ENCODE measurements at places on chromosomes 7 and 10. TPM values are rescaled to one million over a fixed set of nuclear protein-coding genes. Genes with fewer than 3 reads are reported as not detected.

The EN2 gene
- total RNA-seq: not detected

The ZNF786 gene
- total RNA-seq: 6.3 TPM

The MMD2 gene
- not detected for total RNA-seq

DNA sequence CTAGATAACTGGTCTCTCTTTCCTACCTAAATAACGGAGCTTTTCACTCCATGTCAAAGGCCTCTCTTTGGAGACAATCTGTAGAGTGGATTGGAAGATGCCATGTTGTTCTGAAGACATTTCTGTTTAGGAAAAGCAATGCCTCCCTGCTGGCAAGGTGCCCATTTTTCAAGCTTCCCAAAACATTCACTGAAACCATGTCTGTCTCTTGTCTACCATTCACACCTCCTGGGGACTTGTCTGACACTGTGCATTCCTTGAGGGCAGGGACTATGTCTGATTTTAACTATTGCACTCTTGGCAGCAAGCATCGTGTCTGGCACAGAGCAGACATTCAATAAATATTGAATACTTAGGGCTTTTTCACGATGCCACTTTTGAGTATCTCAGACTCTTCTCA lies 528.9 kb upstream of the NRP1 start:
- H3K27ac ChIP-seq: no peak overlapping the region
- DNase-seq: no peak
- H3K4me1 ChIP-seq: no peaks in the 10 kb centered on the region
- no peak overlapping the region for H3K4me3 ChIP-seq
- H3K27me3 ChIP-seq: no peaks in the 10 kb centered on the region

- no peaks in the 10 kb centered on the region for H3K27me3 ChIP-seq
- no peaks in the 10 kb centered on the region for H3K36me3 ChIP-seq
- DNase-seq: no peak
- H3K27ac ChIP-seq: no peak overlapping the region
- H3K4me3 ChIP-seq: no peak overlapping the region
- H3K4me1 ChIP-seq: no peaks in the 10 kb centered on the region
Observed at GRCh38 chr10:49652421-49653272, 26.8 kb upstream of the C10orf53 start.

GRCh38 chr10:68559251-68559650 lies 886 bp upstream of the TET1 start:
- peaks cover 24% of the 10 kb centered on the region for H3K4me1 ChIP-seq
- H3K4me3 ChIP-seq: no peak overlapping the region
- H3K27ac ChIP-seq: no peak overlapping the region
- DNase-seq: no peak
- H3K36me3 ChIP-seq: no peaks in the 10 kb centered on the region

- no peak for DNase-seq
- H3K4me3 ChIP-seq: no peak overlapping the region
- no peak overlapping the region for H3K27ac ChIP-seq
- no peaks in the 10 kb centered on the region for H3K27me3 ChIP-seq
- no peaks in the 10 kb centered on the region for H3K36me3 ChIP-seq
Observed at GRCh38 chr10:42938351-42938750, 138.5 kb upstream of the RET start.

GRCh38 chr10:72418679-72419078 lies 64.0 kb upstream of the DNAJB12 start:
- no peak overlapping the region for H3K4me3 ChIP-seq
- H3K27ac ChIP-seq: no peak overlapping the region

DNA sequence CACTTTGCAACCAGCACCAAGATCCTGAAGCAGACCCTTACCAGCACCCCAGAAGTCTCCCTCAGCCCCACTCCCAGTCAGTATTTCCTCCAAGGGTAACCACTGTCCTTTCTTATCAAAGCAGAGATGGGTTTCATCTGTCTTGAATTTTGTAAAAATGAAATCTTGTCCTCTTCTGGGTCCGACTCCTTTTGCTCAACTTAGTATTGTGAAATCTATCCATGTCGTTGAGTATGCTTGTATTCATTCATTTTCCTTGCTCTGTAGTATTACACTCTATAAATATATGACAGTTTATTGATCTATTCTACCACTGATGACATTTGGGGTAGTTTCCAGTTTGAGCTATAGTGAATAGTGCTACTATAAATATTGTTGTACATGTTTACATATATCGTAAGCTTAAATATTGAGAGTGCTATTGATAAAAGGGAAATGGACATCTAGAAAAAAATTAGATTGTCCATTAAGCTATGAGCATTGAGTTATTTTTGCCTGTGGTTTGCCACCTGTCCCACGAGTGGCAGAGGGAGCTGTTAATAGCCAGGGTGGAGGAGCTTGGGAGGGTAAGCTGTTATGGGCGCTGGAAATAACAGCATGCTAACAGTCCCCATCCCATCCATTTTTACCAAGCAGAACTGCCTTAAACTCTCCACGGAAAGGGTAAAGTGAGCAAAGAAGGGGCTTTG lies 36.5 kb downstream of the AIFM2 start:
- H3K36me3 ChIP-seq: peaks cover 24% of the 10 kb centered on the region
- H3K4me1 ChIP-seq: peaks cover 30% of the 10 kb centered on the region
- no peak for DNase-seq
- no peaks in the 10 kb centered on the region for H3K27me3 ChIP-seq
- H3K4me3 ChIP-seq: no peak overlapping the region

DNA sequence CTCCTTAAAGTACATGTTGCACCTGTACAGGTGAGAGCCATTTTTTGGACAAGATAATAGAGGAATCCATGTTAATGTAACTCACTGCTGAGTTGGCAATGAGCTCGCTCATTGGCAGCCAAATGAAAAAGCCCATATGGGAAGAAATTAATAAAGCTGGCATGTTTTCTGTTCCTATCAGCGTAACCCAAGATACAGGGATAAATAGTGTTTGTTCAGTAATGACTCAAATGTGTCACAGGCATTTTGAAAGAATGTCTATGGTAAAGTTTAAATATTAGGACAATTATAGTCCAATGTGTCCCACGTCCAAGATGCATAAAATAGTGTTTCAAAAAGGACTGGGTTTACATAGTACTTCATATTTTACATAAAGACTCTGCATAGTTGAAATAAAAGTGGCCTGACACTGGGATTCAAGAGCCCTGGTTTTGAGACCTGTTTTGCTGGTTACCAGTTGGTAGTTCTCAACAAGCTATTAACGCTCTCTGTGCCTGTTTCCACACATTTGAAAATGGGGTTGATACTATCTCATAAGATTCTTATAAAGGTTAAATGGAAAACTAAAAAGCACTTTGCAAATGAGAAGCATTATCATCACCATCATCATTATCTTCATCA lies 49.1 kb downstream of the MTURN start:
- H3K27ac ChIP-seq: no peak overlapping the region
- no peak for DNase-seq

GRCh38 chr7:66092654-66093053 lies 17.0 kb downstream of the ASL start:
- no peaks in the 10 kb centered on the region for H3K4me1 ChIP-seq
- no peaks in the 10 kb centered on the region for H3K27me3 ChIP-seq
- no peak for DNase-seq

GRCh38 chr7:155591055-155591775 lies 44.9 kb upstream of the CNPY1 start:
- H3K27me3 ChIP-seq: no peaks in the 10 kb centered on the region
- no peaks in the 10 kb centered on the region for H3K36me3 ChIP-seq
- no peaks in the 10 kb centered on the region for H3K4me1 ChIP-seq
- H3K4me3 ChIP-seq: no peak overlapping the region
- no peak for DNase-seq

DNA sequence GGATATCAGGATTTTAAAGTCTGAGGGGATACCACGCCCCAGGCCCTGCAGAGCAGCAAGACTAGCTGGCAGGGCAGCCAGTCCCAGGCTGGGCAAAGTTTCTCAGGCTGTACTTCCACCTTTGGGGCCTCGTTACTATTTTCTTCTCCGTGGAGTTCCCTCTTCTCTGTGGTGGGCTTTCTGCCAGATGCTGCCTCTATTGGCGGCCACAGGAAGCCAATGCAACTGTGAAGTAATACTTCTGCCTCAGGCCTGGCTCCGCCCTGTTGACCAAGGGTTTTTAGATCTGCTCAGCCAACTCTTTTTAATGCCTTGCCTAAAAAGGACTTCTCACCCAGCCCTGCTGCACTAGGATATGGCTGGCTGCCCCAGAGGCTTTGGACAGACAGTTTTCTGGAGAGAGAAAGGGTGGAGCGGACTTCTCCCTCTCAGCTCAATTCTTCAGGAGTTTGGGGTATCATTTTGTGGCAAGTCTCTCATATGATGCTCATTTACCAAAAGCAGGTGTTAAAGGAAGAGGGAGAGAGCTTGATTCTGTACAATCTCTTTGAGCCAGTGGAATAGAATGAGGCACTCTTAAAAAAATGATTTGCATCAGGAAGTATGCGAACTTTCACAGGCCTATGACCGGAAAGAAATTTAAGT lies 67.4 kb downstream of the HHEX start:
- H3K27ac ChIP-seq: no peak overlapping the region
- no peaks in the 10 kb centered on the region for H3K27me3 ChIP-seq
- DNase-seq: no peak
- no peaks in the 10 kb centered on the region for H3K36me3 ChIP-seq
- H3K4me1 ChIP-seq: no peaks in the 10 kb centered on the region

- no peaks in the 10 kb centered on the region for H3K27me3 ChIP-seq
- DNase-seq: no peak
- H3K4me3 ChIP-seq: no peak overlapping the region
- H3K36me3 ChIP-seq: no peaks in the 10 kb centered on the region
- no peak overlapping the region for H3K27ac ChIP-seq
Observed at GRCh38 chr10:116756277-116756676, 13.9 kb upstream of the HSPA12A start.

DNA sequence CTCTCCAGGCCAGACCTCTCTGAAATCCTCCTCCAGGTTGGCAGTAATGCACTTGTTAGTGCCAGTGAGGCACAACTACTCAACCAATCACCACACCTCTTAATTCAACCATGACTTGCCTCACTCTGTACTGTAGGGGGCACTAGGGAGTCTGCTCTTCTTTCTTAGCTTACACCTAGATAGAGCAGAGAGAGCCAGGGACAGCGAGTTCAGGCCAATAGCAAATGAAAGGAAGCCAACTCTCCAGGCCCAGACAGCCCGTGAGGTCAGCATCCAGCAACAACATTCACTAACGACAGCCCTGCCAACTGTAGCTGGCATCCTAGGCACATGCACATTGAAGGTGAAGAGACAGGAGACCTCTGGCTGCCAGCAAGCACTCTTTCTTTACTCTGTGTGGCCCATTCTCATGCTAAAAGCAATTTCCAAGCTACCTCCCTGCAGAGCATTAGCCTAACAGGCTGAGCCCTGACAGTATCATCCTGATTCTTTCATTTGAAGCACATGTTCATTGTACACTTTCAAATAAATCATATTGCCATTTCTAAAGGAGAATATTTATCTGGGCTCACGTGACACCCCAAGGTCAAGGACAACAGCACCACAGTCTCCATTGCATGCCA lies 136.3 kb downstream of the DPY19L1 start:
- H3K27me3 ChIP-seq: no peaks in the 10 kb centered on the region
- H3K4me3 ChIP-seq: no peak overlapping the region
- no peaks in the 10 kb centered on the region for H3K4me1 ChIP-seq

DNA sequence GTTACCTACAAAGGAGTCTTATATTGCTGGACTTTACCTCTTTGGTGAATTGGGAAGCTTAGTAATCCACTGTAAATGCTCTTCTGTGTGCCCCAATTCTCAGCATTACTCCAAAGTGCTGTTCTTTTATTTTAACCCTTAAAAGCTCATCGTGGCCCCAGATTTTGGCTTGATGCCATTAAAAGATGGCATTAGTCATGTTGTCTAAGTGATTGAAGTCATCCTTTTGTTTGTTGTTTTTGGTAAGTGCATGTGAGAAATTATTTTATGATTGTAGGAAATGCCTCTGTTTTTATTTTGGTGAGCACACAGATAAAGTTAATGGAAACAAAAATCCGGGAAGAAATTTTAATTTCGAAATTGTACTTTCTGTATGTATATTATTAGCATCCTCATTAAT lies 82.5 kb upstream of the GATA3 start:
- no peak overlapping the region for H3K4me3 ChIP-seq
- no peaks in the 10 kb centered on the region for H3K27me3 ChIP-seq
- H3K4me1 ChIP-seq: no peaks in the 10 kb centered on the region
- peaks cover 11% of the 10 kb centered on the region for H3K36me3 ChIP-seq
- no peak overlapping the region for H3K27ac ChIP-seq
- no peak for DNase-seq

- H3K27me3 ChIP-seq: peaks cover 5% of the 10 kb centered on the region
- peaks cover 25% of the 10 kb centered on the region for H3K4me1 ChIP-seq
- H3K27ac ChIP-seq: no peak overlapping the region
- H3K4me3 ChIP-seq: no peak overlapping the region
Observed at GRCh38 chr7:128827248-128827958, 2.8 kb upstream of the FLNC start.

GRCh38 chr10:121221991-121222390 lies 370.8 kb downstream of the WDR11 start:
- DNase-seq: no peak
- no peaks in the 10 kb centered on the region for H3K4me1 ChIP-seq
- no peaks in the 10 kb centered on the region for H3K36me3 ChIP-seq

GRCh38 chr10:123274306-123275135 lies 120.3 kb downstream of the BUB3 start:
- peaks cover 2% of the 10 kb centered on the region for H3K27me3 ChIP-seq
- H3K4me3 ChIP-seq: no peak overlapping the region
- no peaks in the 10 kb centered on the region for H3K4me1 ChIP-seq
- no peak for DNase-seq

GRCh38 chr7:39650676-39651075 lies 27.3 kb downstream of the RALA start:
- DNase-seq: no peak
- H3K4me1 ChIP-seq: no peaks in the 10 kb centered on the region
- H3K27ac ChIP-seq: no peak overlapping the region
- no peaks in the 10 kb centered on the region for H3K27me3 ChIP-seq
- no peaks in the 10 kb centered on the region for H3K36me3 ChIP-seq

DNA sequence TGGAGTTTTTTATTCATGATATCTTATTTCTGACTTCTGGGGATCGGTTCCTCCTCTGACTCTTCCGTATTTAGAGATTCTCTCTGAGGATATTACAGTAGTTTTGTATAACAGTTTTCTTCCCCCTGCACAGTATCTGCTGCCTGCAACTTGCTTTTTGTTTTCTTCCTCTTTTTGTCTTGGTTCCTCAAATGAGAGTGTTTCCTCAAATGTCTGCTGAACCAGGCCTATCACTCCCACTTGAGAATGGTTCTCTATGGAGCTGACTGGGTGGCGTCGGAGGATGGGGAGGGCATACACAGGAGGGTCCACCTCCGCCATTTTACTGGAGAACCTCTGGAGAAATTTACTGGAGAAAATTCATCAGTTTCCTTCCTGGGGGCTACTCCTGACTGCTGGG lies 27.7 kb downstream of the ARHGAP22 start:
- no peak overlapping the region for H3K4me3 ChIP-seq
- DNase-seq: no peak
- no peak overlapping the region for H3K27ac ChIP-seq
- no peaks in the 10 kb centered on the region for H3K36me3 ChIP-seq
- peaks cover 2% of the 10 kb centered on the region for H3K27me3 ChIP-seq

GRCh38 chr10:129758207-129759021 lies 205.7 kb downstream of the EBF3 start:
- DNase-seq: no peak
- H3K36me3 ChIP-seq: peaks cover 3% of the 10 kb centered on the region

GRCh38 chr10:68208424-68209042 lies 23.4 kb downstream of the ATOH7 start:
- H3K27ac ChIP-seq: no peak overlapping the region
- H3K4me1 ChIP-seq: no peaks in the 10 kb centered on the region
- H3K4me3 ChIP-seq: no peak overlapping the region
- H3K27me3 ChIP-seq: peaks cover 5% of the 10 kb centered on the region
- DNase-seq: no peak

- no peak for DNase-seq
- H3K27me3 ChIP-seq: no peaks in the 10 kb centered on the region
- no peaks in the 10 kb centered on the region for H3K36me3 ChIP-seq
- H3K4me1 ChIP-seq: no peaks in the 10 kb centered on the region
- no peak overlapping the region for H3K4me3 ChIP-seq
- H3K27ac ChIP-seq: no peak overlapping the region
Observed at GRCh38 chr10:52599551-52600200, 172.9 kb downstream of the MBL2 start.
